ENCODE measurements at places on chromosomes 6 and 20.

GRCh38 chr20:49859011-49859410 lies 46.4 kb downstream of the SLC9A8 start:
- no peak for DNase-seq

GRCh38 chr6:23002044-23002619 lies 432.8 kb downstream of the HDGFL1 start:
- DNase-seq: no peak

DNA sequence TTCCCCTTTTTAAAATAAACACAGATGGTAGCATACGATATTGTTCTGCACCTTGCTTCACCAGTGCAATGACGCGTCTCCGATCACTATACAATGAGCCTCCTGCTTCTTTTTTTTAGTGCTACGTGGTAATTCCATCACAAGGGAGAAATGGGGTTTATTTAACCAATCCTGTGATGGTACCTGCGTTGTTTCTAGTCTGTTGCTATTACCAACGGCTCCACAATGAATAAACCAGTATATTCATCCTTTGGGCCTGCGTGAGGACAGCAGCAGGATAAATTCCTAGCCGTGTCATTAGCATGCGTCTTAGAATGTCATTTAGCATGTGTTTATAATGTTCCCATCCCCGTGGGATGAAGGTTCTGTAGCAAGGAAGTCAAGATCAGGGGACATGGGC lies 42.9 kb downstream of the GNAS-AS1 start:
- no peak for DNase-seq

DNA sequence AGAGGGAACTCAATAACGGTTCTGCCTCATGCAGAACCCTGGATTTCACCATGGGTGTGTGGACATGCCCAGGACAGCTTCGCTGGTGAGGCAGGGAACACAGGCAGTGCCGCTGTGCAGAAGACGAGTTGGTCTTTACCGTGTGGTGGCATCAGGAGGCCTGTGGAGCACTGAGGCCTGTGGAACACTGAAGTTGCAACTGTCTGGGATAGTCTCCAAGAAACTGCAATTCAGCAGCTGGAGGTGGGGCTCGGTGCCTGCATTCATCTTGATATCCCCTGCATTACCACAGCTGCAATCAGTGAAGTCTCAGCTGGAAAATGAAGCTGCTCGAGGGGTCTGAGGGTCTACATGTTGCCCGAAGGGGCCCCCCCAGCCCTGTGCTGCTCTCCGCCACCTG lies 202.4 kb upstream of the CDH4 start:
- DNase-seq: no peak

DNA sequence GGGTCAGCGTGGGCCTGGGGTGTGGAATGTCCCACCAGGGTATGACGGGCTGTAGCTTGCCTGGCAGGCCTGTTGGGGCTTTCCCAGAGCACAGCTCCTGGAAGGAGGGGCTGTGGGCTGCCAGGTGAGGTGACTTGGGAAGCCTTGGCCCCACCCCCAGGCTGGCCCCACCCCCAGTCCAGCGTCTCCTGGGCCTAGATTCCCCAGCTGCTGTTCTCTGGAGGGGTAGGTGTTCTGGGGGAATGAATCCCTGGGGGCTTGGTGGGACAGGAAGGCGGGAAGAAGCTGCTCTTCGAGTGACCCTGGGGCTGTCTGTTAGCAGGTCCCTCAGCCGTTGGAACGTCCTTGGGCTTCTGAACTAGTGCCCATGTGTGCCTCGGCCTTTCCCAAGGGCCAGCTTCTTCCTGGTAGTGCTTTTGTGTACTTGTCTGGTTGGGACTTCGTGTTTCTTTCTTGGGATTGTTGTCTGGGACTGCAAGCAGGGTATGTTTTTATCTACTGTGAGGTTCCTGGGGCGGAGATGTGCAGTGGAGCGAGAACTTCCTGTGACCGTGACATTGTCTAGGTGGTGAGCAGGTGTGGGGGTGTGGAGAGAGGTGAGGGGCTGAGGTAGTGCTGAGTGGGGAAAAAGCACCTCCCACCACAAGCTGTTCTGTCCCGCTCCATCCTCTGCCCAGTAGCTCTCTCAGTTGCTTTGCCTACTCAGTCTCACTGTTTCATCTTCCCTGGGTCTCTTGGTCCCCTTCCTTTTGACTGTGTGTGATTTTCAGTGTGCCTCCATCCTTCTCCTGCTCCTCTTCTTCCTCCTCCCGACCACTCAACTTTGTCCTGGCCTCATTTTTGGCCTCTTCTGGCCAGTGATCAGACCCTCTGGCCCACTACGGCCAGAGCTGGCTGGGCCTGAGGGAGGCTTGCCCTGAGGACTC lies 1.3 kb upstream of the DDR1 start:
- DNase-seq: no peak

DNA sequence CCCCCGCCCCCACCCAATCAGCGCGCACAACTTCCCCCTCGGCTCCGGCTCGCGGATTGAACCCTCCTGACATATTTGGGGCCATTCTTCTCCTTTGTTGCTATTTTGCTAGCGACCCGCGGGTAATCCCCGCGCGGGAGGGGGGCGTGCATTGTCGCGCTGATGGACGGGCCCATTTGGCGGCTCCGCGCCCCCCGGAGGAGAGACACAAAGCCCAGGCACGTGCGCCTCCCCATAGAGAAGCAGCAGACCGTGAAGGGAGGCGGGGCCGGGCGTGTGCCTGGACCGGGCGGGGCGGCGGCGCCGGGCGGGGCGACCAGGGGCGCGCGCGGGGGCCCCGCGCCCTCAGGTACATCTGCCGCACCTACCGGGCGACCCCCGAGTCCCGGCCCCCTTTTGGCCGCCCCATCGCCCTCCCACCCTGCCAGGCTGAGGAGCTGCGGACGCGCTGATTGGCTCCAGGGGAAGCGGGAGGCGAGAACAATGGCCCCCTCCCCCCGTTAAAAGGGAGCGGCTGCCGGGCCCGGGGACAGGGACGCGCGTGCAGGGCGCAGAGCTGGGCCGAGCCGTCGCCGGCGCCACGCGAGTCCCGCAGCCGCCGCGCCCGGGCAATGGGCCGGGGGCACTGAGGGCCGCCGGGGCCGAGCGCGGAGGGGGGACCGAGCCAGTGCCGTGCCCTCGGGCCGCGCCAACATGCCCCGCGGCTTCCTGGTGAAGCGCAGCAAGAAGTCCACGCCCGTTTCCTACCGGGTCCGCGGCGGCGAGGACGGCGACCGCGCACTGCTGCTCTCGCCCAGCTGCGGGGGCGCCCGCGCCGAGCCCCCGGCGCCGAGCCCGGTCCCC lies at the start of gene INSM1:
TSS of gene INSM1 (plus strand) at position 530 of the 843 bp plus-strand sequence. CDS start at position 694, 164 bp downstream.
- no peak for DNase-seq

Measured in SW 1271 (cell line).